AML-193 (cell line): ENCODE measurements at places on chromosomes 6 and 20.

- DNase-seq: no peak
These were observed 902 bp downstream of the SLC29A1 start for GRCh38 chr6:44224029-44224964.

DNA sequence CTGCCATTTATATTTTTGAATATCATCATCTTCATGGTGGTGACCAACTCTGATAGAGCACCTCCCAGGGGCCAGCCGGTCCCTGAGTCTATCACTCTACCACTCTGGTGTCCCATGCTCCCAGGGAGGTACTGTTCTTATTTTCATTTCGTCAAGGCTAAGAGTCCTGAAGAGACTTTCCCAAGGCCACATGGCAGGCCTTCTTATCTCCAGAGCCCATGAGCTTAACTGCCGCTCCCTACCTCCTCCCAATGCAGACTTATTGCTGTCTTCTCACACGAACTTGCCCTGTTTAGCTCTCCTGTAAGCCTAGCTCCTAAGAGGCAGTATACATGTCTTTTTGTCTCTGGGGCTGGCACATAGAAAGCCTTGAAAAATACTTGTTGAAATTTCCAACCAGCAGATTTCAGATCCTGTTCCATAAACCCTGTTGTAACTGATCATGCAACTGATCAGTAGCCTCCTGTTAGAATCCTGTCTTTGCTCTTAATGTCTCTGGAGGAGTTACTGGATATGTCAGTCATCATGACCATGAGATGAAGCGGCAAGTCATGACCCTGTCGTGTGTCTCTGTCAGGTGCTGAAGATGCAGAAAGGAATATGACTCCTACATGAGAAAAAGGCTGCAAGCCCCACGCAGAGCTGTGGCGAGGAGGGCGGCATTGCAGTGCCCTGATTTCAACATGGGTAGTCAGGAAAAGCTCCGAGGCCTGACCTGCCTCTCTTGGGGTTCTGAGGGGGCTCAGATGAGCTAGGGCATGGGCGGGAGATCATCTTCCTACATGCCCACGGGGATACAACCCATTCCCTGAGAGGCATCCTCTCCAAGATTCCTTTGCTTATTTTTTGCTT, 60.0 kb downstream of the TTI1 start:
- DNase-seq: no peak

DNA sequence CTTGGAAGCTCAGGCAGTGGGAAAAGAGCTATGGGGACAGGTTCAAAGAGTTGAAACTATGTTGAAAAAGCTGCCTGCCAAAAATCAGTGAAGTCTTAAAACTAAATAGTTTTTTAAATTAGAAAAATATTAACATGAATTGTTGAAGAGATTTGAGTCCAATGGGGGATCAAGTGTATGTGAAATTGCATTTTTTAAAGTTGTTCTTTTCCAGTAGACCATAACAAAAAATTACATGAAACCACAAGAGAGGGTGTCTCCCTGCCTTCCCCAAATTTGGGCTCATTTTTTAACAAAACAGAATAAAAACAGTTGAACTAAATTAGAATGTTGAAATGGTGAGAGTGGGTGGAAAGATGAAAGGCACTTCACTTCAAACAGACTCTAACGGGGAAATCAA, 31.5 kb upstream of the COL10A1 start:
- DNase-seq: no peak

DNA sequence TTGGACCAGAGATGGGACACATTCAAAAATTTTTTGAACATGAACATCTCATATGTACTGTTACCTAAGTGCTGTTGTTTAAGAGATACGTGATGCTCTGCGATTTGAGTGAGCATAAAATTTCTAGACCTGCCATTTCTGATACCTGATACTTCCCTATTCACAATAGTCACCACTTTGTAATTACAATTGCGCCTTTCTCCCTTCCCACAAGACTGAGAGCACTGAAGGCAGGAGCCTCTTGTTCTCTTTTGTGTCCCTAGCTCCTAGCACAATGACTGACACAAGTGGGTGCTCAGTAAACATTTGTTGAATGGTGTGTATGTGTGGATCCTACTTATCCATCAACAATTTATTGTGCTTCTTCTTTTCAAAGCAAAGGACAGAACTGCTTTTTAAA, 92.8 kb upstream of the TMEM30A start:
- no peak for DNase-seq

DNA sequence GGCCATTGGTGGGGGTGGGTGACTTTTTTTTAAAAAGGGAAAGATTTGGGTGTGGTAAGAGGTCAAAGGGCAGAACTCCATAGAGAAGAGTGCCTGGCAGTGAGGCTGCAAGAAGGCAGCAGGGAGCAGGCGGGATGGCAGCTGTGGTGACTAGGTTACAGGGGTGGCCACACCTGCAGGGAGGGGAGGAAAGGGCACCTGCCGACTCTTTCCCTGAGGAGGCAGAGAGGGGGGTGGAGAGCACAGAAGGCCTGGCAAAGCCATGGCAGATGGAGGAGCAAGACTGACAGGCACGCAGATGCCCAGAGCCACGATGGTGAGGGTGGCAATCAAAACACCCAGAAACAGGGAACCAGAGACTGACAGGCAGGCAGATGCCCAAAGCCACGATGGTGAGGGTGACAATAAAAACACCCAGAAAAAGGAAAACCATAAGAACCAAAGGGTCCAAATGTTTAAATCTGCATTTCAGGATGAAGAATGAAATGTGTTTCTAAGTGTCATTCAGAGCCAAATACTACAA, 19.3 kb downstream of the CST7 start:
- no peak for DNase-seq

DNA sequence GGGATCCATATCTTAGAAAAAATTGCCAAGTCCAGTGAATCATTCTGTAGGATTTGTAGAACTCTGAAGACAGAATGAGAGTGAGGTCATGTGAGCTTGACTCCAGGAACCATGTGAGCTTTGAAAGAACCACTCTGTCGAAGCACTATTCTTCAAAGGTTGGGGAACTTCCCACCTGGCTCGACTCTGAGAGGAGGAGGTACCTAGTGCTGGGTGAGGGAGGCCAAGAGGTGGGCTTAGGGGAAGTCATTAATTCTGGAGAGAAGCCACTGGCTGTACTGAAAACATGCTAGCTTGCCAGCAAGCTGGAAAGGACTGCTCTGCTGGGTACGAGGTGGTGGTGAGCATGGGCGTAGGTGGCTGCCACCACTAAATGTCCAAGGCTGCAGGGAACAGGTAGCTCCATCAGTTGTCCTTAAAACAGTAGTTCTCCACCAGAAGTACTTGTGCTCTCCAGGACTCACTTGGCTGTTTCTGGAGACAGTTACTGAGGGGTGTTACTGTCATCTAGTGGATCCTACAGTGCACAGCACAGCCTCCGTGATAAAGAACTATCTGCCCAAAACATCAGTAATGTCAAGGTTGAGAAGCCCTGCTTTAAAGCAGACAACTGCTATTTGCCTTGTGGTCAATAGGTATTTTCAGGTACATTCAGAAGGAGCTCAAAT, 34.7 kb upstream of the SYNJ2 start:
- peak; percentile 60 for DNase-seq

DNA sequence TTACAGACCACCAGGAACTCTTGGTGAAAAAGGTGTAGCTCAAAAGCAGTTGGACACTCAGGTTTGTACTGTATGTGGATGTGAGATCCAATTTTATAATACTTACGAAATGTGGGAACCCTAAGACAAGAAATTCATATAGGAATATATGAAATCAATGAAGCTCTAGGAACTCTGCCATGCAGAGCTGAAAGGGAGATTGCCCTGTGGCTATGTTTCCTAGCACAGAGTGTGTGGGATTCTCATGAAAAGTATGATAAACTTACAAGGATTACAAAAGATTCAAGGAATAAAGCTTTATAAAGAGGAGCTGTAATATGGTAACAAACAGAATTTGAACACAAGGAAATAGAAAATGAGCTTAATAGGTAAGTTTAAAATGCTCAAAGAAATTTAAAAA, 205.7 kb upstream of the FAM83B start:
- no peak for DNase-seq

DNA sequence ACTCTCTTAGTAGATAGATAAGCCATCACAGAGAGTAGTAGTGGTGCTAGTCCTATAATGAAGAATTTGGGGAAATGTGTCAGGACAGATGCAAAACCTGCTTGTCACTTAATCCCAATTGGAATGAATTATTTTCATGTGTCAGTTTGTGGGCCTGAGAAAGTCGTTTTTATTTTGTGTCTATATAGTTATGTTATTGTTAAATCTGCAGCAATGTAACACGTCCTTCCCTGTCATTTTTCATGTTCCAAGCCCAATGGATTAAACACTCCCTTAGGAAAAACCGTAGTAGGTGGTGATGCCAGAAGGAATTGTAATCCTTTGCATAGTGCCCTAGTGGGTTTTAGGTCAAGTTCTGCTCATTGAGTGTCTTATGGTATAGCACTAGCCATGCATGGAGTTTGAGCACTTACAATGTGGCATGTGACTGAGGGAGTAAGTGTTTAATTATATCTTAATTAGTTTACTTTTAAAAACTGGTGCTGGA, 105.9 kb upstream of the PRSS16 start:
- no peak for DNase-seq

GRCh38 chr20:3209946-3210317, 634 bp downstream of the ITPA start:
- no peak for DNase-seq

DNA sequence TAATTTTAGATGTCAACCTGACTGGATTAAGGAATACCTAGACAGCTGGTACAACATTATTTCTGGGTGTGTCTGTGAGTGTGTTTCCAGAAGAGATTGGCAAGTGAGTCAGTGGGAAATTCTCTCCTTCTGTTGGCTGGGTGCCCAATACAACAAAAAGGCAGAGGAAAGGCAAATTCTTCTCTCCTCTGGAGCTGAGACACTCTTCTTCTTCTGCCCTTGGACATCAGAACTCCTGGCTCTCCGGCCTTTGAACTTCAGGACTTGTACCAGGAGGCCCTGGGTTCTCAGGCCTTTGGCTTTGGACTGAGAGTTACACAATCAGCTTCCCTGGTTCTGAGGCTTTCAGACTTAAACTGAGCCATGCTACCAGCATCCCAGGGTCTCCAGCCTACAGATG, 7.8 kb upstream of the BTN3A1 start:
- DNase-seq: no peak

DNA sequence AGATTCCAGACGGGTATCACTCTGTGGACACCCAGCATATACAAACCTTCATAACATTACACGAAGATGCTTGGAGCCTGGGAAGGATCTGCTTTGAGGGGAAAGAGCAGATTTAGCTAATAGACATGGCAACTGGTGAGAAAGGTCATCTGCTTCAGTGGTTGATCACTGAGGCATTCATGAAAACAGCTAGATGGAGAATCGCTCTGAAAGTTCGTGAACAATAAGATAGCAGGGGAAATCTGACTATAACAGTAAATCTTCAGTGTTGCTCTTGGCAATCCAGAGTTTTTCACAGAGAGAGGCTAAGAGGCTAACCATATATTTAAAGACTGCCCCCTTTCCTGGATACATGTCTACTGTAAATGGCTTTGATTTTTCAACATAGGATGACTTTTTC, 245.3 kb downstream of the FARS2 start:
- no peak for DNase-seq

DNA sequence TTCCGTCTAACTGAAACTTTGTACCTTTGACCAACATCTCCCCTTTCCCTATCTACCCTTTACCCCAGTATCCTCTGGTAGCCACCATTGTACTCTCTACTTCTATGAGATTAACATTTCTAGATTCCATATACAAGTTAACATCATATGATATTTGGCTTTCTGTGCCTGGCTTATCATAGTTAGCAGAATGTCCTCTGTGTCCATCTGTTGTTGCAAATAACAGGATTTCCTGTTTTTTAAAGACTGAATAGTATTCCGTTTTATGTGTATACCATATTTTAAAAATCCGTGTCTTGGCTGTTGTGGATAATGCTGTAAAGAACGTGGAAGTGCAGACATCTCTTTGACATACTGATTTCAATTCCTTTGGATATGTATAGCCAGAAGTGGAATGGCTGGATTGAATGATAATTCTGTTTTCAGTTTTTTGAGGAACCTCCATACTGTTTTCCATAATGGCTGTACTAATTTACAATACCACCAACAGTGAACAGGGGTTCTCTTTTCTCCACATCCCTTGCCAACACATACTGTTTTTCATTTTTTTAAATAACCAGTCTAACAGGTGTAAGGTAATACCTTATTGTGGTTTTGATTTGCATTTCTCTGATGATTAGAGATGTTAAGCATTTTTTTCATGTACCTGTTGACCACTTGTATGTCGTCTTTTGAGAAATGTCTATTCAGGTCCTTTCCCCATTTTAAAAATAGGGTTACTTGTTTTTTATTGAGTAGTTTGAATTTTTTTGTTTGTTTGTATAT, 53.8 kb downstream of the CDC5L start:
- DNase-seq: no peak

DNA sequence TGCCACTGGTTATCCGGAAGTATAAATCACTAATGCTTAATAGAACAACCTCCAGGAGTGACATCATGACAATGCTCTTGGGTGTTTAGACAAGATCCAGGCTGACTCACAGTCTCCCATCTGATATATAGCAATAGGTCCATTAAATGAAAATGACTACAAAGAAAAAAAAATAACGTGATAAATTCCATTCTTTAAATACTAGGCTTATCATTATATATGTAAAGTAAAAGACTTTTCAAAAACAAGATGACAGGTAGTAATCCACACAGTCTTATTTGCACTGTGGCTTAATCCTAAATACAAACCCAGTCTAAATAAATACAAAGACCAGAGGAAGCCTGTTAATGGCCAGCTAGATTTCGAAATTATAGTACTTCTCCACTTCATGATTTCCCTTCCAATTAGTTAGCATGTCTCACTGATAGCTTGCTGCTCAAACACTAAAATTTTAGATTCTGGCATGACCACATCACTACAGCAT, 149.1 kb upstream of the BEND3 start:
- DNase-seq: no peak

- peak; percentile 3 for DNase-seq
These were observed 9.6 kb upstream of the PLG start for GRCh38 chr6:160692369-160692959.

GRCh38 chr6:130671577-130671976, 155.6 kb upstream of the SMLR1 start:
- no peak for DNase-seq

GRCh38 chr20:62624325-62624690, 18.0 kb upstream of the SLCO4A1 start:
- no peak for DNase-seq

DNA sequence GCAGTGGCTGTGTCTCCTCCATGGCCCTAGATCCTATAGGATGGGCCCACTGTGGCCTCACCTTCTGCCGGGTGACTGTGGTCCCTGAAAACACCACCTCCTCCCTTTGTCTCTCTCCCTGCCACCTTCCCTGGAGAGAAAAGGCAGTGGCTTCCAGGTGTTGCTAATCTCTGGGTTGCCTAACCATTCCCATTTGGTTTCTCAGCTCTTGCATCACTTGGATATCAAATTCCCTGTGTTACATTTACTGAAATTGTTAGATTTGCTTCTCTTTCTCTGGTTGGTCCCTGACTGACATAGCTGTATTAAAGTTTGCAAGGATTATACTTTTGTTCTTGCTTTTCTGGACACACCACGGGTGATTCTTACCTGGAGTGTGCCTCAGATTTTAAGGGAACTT, 9.3 kb upstream of the ZFP64 start:
- DNase-seq: no peak

DNA sequence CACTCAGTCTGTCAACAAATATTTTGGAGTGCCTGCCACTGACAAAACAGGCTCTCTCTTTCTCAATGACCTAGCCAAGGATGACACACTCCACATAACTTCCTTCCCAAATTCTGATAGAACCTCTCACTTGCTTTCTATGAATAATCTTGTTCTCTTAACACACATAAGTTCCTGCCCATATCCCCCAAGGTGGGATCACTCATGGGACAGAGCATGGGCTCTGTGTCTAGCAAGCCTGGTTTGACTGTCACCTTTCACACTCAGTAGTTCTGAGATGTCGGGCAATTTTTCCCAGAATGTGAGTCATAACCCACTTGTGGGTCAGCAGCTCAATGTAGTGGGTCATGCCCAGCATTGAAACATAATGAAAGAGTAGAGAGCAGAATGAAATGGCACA, 78.1 kb downstream of the LRFN2 start:
- no peak for DNase-seq
